Stimulated activated CD4-positive, alpha-beta T cell treated with anti-CD3 and anti-CD28 coated beads, Interleukin-2, amount 100 ng/mL, for 24 hours (primary cell): ENCODE measurements at places on chromosomes 3 and 15.

- DNase-seq, result no peak
Observed at GRCh38 chr15:68653801-68654200, 75.0 kb downstream of the CORO2B start.

DNA sequence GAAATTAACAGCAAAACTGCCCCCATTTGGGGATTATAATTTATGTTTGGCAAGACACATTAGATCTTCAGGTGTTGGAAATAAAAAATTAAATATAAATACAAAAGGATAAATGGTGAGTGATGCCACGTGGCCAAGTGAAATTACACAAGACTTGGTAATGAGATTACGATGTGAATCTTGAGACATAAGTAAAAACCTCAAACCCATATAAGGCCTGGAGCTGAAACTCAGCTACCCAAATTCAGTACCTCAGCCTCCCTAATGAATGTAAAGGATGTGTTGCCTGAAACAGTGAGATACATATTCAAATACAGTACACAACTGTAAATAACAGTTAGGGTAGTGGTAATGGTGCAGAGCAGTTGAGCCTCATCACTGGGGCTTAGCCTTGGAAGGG lies 1146.6 kb downstream of the OTOL1 start:
- no peak for DNase-seq

GRCh38 chr15:47862402-47862801 lies 145.1 kb downstream of the SEMA6D start:
- DNase-seq, result no peak

- DNase-seq, result no peak
Observed at GRCh38 chr3:61802772-61803171, 241.4 kb downstream of the PTPRG start.

DNA sequence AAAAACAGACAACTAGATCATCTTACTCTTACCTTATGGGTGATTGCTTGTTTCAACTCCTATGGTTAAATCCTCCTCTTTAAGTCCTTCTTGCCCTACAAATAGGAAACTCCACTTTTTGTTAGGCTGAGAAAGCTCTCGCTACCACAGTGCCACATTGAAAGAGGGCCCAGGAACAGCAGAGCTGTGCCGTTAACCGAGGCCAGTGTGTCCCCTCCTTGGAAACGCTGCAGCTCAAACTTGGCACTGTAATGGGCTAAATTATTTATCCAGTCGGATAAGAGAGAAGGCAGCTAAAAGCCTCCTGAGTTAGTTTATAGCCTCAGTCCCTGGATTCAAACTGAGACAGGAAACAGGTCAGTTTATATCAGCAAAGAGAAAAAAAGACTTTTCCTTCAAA lies 46.1 kb downstream of the KBTBD12 start:
- no peak for DNase-seq

DNA sequence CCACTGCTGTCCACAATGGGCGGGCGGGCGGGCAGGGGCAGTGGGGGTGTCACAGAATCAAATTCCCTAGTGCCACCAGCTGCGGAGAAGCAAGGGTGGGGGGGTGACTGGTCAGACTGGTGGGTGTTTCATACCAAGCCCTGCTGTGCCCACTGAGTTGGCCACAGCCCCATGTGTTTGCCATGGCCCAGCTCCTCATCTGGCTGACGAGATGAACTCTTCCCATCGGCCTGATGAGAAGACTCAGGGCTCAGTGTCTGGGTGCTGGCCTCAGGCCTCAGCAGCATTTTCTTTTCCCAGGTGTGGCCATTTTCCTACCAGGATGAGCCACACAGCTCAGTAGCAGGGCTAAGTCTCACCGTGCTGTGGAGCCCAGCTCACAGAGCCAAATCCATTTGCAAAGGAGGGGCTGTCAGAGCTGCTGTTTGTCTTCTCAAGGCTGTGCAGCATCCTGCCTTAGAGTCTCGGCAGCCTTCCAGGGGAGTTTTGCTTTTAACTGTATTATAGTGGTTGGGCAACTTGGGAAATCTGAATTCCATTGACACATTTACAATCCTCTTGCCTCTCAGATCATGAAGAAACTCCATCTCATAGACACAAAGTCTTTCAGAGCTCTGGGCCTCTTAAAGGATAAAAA lies 176.8 kb downstream of the ABHD5 start:
- no peak for DNase-seq

DNA sequence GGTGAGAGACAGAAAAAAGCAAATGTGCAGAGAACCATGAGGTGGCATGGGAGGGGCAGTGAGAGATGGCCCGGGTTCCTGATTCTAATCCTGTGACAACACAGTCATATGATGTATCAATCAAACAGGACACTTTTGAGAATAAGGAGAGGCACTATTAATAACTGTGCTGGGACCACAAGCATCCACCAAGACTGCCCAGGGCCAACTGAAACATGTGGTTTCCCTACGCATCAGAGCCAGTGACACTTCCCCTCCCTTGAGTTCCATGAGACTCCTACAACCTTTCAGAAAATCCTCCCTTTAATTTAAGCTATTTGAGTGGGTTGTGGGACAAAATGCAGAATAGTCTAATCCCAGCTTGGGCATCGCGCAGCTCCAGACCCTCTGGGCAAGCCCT lies 17.4 kb downstream of the SH3BP5 start:
- no peak for DNase-seq

- no peak for DNase-seq
Observed at GRCh38 chr3:190811775-190812480, 50.6 kb downstream of the GMNC start.

GRCh38 chr3:66372681-66373350 lies 128.0 kb downstream of the LRIG1 start:
- no peak for DNase-seq
